ENCODE measurements at places on chromosomes 6 and 20.

DNA sequence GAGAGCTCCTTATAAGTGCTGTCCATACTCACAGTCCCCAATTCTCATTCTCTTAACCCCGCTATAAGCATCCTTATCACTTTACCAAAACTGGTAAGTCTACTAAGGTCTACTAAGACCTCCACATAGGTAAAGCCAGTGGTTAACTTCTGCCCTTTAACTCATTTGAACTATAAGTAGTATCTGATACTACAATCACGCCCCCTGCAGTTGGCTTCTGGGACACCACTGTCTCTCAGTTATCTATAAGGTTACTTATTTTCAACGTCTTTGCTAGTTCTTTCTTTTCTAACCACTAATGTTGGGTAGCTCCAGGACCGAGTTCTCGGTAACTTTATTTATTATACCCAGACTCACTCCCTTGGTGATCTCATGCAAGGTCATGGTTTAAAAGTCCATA lies 142.6 kb downstream of the ARHGAP18 start:
- no peak for DNase-seq

DNA sequence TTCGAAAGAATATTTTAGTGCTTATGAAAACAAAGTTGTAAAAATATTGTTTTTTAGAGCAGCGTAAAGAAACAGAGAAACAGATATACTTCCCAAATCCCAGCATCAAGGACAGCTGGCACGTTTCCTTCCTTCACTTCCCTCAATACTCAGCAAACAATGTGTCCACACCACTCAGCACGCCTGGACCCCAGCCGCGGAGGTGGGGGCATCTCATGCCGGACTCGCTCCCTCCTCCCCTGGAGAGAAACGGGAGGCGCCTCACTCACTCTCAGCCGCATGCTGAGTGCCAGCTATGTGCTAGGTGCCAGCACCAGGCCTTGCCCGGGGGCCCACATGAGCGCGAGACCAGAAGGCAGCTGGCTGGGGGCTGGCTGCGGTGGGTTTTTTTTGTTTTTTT lies 34.7 kb downstream of the SLC2A4RG start:
- no peak for DNase-seq

DNA sequence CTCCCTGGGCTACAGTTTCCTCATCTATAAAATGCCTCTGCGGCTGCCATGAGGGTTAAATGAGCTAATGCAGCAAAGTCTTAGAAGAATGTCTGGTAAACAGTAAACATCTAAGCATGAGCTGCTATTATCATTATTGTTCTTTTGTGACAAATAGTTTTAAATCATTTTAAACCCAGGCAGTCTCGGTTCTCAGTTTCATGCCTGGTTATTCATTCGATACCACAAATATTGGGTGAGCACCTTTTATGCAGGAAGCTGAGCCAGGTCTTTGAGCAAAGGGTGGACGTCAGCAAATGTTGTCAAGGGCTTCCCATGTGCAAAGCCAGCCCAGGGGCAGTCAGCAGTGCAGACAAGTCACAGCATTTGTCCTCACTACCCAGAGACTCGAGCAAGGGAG lies 128.7 kb downstream of the NFATC2 start:
- DNase-seq = no peak

GRCh38 chr20:9027626-9028025 lies 41.3 kb upstream of the PLCB4 start:
- DNase-seq = no peak

GRCh38 chr6:72826744-72827438 lies 205.0 kb downstream of the KCNQ5 start:
- DNase-seq = peak; percentile 29

- no peak for DNase-seq
Observed at GRCh38 chr6:6494677-6495076, 93.8 kb upstream of the LY86 start.

DNA sequence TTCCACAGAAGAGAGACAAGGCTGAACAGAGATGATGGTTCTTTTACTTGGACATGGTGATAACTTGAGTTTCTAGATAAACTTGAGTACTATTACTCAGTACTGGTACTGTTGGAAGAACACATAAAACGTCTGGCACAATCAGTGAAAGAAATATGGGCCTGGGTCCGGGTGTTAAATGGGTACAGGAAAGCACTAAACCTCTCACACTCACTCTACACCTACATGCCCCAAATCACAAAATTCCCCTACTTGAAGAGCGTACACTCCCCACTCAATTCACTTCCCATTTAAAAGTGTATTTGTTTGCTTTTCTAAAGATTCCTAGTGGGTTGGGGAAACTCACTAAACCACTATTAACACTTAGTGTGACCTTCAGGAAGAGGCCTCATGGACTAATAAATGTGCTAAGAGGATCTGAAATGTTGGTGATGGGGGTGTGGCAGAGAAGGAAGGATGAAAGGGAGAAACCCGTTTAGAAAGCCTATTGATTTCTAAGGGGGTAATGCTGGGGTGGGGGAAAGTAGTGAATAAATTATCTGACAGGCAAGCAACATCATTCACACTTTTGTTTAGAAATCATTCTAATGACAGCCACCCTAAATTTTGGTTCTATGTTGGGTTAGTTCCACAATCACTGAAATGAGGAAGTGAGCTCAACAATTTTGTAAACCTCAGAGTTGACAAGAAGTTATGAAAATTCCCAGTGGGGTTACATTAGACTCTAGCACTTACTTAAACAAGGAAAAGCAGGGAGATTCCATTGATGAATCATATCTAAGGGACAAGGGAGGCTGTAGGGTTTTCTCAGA lies 222.6 kb upstream of the MARCKS start:
- DNase-seq = no peak

- DNase-seq = no peak
Observed at GRCh38 chr6:134821397-134821796, 128.5 kb downstream of the ALDH8A1 start.

DNA sequence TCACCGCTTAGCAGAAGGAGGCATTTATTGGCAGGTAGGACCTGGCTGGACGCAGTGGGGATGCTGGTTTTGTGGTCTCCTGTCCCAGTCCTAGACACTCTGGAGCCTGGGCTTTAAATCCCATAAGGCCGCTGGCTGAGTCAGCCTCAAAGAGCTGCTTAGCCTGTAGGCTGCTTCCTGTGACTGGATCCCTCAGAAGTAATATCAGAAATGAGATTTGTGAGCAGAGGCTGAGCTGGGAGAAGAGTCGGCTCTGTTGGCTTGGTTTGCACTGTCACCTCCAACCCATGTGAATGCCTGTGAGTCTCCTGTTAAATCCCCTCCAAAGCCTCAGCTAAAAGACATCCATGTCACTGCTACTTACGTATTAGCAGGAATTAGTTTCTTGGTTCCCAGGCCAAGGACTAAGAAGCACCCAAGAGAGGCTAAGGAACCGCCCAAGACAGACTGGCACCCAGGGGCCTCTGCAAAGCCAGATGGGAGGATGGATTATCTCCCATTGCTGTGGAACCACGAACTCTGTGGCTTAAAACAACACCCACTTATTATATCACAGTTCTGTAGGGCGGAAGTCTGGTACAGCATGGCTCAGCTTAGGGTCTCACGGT lies 289.4 kb downstream of the CDC5L start:
- no peak for DNase-seq

DNA sequence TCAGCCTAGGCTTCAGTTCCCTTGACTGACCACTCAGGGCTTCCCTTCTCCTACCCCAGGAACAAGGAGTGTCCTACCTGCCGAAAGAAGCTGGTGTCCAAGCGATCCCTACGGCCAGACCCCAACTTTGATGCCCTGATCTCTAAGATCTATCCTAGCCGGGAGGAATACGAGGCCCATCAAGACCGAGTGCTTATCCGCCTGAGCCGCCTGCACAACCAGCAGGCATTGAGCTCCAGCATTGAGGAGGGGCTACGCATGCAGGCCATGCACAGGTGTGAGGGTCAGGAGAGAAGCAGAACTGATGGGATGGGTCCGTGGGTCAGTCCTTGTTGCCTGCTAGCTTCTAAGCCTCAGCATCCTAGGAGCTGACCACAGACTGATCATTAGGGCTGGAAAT lies 1.6 kb downstream of the RING1 start:
- no peak for DNase-seq

DNA sequence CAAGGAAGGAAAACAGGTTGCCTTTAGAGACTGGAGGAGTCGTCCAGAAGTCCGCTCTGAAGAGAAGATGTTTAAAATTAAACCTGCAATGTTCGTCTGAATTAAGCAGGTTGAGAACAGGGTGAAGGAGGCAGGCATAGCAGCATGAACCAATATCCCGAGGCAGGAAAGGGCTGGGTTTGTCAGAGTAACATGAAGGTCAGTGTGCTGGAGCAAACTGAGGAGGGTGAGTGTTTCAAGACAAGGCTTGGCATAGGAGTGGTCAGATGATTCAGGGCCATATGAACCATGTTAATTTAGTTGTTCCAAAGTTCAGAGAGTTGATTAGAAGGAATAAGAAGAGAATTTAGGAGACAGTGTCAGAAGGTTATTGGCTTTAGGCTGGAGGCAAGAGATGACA lies 93.3 kb downstream of the UTRN start:
- DNase-seq = no peak

- DNase-seq = no peak
Observed at GRCh38 chr6:43014434-43014909, 423 bp downstream of the KLHDC3 start.

DNA sequence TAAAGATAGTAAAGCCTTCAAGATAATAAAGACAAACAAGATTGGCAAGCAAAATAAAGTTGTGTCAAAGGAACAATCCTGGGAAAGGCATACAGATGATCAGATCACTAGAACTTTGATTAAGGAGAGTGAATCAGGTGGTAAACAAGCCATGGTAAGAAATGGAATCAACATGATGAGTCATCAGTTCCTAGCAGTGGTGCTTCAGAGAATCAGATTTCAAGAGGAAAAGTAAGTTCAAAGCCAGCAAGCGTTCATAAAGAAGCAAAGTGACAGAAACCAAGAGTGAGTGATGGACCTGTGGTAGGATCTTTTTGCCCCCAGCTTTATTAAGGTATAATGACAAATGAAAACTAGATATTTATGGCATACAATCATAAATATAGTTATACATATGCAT lies 340.4 kb downstream of the TPBG start:
- no peak for DNase-seq

- no peak for DNase-seq
Observed at GRCh38 chr6:106628658-106629102, 618 bp downstream of the RTN4IP1 start.

DNA sequence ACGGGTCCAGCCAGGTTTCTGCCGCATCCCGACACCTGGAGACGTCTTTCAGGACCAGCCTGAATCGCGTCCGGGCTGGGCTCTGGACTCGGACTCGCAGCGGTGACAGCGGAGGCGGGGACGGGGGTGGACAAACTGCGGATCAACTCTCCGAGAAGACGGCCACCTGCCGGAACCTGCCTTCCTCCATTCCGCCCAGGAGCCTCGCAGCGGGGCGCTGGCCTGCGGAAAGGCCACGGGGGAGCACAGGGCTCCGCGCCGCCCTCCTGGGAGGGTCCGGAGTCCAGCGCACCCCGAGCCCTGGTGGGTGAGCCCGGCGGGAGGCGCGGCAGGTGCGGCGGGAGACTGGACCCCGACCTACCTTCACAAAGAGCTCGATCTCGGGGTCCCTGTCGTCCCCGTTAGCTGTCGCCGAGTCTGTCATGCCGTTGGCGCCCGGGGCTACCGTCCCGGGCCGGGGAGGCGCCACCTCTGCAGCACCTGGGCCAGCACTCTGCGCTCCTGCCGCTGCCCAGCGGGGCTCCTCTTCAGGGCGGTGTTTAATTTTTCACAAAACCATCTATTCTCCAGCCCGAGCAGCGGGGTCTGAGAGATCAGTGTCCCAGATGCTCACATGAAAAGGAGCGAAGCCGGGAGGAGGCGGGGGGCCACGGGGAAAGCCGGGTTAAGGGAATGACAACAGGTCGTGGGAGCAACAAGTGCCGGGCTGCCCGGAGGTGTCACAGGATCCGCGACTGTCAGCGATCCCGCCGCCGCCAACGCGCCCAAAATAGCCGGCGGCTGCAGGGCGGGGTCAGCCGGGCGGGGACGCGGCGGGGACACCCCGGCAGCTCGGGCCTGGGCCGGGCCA lies at the start of gene CLIC5:
CLIC5 (minus strand) TSS at position 742 of the 850 bp plus-strand sequence; CDS start at position 424, 318 bp downstream.
- no peak for DNase-seq

GRCh38 chr6:144481527-144481926 lies 196.4 kb downstream of the UTRN start:
- DNase-seq = no peak

DNA sequence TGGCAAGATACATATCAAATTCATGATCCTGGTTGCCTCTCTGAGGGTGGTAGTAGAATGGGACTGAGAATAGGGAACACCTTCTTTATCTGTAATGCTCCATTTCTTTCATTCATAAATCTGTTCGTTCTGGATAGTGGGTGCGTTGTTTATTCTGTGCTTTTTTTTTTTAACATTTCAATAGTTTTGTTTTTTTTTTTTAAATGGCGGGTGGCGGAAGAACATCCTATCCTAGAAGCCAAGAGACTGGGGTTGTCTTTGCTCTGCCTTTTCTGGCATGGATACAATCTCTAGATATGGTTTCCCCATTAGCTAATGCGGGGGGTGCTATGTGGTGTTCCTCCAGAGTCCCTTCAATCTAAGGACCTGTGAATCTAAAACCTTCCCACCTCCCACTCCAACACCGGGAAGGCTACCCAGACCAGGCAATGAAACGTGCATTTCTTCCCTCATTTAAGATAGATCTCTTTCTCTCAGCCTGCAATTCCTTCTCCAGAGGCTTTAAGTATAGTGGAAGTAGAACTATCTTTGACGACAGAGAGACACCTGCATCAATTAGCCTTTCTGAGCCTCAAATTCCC lies 883 bp upstream of the CCDC28A start:
- no peak for DNase-seq
